ENCODE measurements at places on chromosomes 1 and 21.

DNA sequence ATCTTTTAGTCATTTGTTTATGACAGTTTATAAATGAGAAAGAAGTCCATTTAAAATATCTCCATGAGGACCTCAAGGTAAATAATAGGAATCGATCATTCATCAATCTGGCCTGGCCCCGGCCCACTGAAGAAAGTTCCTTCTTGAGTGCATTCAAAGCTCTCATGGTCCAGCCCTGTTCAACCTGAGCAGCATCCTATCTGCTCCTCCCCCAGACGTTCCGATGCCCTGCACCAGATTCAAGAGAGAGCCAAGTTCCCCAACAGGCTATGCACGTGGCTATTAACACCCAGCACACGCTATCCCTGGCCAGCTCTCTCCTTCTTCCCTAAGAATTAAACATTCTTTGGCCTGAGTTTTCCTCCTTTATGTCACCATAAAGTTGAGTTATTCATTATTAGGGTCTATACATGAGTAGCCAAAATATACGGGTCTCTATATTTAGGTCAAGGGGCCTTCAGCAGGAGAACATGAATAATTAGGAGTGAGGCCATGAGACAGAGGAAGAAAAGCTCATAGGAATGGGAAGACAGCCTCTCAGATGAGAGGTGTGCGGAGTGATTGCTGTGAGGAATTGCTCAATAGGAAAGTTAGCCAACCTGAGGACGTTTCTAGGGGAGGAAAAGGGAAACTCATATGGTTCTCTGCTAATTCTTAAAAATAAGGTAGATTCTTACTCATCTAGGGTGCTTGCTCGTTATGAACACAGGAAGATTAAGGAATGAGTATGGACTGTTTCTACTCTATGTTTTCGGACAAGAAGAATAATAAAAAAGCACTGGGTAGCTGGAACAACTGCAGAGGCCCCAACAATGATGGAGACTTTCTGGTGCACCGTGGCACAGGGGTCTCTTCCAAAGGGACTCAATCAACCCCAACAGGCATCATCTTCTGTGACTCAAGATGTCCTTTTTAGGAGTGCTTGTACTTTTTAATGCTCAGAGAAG, 23.6 kb downstream of the RUNX1 start:
- no peak for DNase-seq

DNA sequence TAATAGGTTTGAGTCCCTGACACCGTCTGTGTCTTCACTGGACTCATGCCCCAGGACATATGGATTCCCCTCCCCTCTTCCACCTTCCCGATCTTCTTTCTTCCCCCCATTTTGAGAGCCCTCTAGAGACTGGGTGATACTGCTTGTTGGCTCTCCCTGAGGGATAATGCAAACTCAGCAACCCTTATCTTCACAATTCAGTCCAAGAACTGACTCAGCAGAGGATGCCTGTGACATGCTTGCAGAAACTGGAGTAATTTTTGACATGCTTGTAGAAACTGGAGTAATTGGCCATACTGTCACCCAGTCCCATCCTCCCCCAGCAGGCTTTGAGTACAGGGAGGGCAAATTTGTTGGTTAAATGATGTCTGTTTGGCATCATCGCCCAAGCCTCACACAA, 127.6 kb upstream of the CTTNBP2NL start:
- no peak for DNase-seq

DNA sequence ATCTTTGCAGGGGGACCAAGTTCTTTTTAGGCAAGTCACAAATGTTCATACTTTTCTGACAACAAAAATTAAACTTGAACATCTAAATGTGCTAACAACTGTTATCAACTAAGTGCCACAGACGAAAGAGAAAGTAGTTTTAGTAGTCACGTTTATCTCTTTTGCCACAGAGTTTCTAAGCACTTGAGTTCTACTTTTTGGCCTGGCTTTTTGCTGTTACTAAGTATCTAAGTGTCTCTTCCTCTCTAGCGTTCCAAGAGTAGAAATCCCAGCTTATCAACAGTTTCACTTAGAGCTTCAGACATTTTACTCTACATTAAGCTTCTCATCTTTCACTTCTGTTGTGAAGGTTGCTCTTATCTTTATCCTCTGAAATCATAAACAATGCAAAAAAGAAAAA, 34.2 kb downstream of the GATAD2B start:
- DNase-seq = no peak

GRCh38 chr1:46166521-46167462, 8.1 kb upstream of the TSPAN1 start:
- DNase-seq = no peak

DNA sequence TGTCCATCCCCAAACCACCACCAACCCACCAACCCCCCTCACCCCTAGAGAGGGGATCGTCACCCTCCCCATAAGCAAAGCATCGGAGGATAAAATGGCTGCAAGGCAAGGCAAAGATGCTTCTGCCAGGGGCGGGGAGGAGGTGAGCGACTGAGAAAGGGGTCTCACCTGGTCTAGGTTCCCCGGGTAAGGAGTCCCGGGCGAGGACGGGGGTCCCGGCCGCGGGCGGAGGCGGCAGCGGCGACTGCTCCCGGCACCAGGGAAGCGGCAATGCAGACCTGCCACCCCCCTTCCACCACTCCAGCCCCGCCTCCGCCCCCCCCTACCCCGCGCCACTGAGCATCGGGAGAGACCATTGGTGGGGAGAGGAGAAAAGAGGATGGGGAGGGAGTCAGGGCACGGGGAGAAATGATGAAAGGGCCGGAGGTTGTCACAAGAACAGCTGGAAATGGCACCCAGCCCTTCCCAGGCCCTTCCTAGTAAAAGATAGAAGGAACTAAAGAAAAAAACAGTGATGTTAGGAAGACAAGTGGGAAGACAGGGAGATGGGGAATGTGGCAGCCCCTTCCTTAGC, at the start of gene SV2A:
Gene SV2A (minus strand): TSS at position 274 of the 574 bp plus-strand sequence. CDS start 4,004 bp downstream, outside the sequence.
- peak; percentile 46 for DNase-seq

GRCh38 chr1:213443415-213443814, 392.4 kb downstream of the RPS6KC1 start:
- DNase-seq = no peak

DNA sequence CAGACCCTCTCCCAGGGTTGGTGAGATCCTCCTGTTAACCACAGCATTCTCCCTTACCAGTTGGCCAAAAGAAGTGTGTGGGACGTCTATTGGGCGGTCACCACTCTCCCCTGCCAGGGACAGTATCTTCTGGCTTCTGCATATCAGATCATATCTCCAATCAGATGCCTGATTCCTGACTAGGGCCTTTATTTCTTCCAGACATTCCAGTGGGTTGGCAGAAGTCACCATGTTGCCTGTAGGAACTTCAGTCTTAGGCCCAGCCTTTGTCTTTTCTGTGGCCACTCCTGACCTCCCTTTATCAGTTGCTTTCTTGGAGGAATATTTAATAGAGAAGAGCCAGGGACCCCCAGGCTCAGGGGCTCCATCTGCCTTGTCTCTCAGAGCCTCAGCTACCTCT, 130.4 kb upstream of the F3 start:
- no peak for DNase-seq

DNA sequence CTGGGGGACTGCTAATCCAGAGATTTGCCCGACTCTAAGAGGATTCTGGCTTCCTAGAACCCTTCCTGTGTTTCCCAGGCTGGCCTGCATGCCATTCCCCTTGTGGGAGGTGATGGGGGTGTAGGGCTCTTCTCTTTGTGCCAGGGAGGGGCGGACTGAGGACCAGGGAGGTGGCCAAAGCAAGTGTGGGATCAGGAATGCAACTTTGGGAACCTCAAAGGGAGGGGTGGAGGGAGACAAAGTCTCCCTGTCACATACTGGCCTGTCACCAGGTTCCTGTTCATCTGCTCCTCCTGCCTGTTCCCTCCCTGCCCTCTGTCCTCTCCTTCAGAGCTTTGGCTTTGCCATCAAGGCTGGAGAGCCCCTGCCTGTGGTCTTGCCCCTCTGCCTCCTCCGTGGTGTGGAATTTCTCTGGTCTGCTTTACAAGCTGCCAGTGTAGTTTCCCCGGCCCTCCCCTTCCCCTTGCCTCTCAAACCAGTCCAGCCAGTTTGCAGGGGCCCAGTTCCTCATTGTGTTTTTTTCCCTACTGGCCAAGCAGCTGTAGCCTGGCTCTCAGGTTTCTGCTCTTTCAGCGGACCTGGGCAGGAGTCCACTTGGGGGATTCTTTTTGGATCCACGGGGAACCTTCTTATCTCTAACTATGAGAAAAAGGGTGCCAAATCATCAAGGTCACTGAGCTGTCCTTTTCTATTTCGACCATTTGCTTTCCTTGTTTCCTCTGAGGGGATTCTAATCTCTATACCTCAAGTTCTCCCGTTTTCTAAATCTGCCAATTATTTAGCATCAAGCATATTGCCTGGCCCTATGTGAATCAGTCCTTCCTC, 1.8 kb downstream of the CGN start:
- no peak for DNase-seq

DNA sequence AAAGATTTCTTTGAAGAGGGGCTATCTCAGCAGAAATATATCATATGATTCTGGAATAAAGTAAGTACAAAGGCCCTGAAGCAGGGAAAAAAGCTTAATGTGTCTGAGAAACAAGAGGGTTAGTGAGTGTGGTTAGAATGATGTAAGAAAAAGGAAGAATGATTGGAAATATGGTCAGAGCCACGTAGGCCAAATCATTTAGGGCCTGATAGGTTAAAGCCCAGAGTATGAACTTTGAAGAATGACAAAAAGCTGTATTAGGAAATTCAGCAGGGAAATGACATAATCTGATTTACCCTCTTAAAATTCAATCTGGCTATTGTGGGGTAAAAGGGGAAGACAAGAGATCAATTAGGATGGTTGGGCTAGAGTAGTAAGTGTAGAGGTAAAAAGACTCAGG, 69.0 kb upstream of the MUTYH start:
- DNase-seq = no peak

DNA sequence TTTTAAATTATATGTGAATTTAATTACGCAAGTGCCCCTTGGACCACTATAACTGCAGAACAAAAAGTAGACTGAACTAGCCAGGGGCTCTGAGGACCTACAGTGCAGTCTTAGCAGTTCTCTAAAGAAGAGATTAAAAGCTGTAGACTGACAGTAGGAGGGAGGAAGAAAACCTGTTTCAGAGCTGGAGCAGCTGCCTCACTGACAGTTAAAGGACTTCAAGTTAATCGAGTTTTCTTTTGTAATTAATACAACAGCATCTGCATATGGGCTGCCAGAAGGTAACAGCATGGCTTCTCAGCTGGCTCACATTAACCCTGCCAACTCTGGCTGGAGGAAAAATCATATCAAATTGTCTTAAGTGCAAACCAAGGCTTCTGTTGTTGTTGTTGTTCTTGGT, 19.9 kb downstream of the DSTYK start:
- DNase-seq = no peak

DNA sequence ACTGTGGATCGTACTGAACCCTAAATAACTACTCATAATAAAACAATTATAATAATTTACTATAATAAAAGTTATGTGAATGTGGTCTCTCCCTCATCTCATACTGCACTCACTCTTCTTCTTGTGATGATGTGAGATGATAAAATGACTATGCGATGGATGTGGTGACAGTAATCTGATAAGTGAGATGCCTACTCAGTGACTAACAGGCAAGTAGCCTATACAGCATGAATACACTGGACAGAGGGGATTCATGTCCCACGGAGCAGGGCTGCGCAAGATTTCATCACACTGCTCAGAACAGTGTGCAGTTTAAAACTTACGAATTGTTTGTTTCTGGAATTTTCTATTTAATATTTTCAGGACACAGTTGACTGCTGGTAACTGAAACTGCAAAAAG, 304.0 kb downstream of the DUSP10 start:
- DNase-seq = no peak

Data from stimulated activated CD4-positive, alpha-beta T cell treated with anti-CD3 and anti-CD28 coated beads, Interleukin-4, amount 100 ng/mL, for 48 hours (primary cell).